ENCODE measurements at places on chromosomes 16 and 17. TPM values are rescaled to one million over a fixed set of nuclear protein-coding genes. Genes with fewer than 3 reads are reported as not detected.

DNA sequence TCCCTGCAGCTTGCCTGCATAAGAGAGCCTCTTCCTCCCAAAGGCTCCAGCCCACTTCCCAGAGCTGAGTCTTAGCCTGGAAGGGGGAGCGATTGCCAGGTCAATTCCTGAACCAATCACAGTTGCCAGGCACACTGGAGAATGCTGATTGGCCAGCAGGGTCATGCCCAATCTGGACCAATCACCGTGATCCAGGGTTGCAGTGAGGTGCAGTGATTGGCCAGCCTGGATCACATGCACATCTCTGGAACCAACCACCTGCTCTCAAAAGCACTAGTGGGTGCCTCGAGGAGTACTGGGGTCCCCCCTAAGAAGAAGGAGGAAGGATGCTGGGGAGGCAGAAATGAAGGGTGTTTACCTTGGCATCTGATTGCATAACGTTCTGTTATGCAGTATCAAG lies 18.4 kb downstream of the NAGPA start:
- DNase-seq = no peak

DNA sequence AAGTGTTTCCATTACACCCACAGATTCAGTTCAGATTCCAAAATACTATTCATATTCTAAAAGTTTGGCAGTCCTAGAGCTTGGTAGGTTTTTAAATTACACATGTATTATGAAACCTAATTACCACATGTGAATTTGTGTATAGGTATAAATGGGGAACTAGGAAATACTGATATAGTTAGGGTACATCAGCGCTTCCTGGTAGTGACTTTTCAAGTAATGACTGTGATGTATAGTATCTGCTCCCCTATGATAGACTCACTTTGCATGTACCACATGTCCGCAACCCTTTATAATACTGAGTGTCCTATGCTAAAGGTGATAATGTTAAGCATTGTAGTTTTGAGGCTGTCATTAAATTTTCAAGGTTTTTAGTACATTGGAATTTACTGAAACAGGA lies 22.9 kb downstream of the CDK12 start:
- DNase-seq = no peak

DNA sequence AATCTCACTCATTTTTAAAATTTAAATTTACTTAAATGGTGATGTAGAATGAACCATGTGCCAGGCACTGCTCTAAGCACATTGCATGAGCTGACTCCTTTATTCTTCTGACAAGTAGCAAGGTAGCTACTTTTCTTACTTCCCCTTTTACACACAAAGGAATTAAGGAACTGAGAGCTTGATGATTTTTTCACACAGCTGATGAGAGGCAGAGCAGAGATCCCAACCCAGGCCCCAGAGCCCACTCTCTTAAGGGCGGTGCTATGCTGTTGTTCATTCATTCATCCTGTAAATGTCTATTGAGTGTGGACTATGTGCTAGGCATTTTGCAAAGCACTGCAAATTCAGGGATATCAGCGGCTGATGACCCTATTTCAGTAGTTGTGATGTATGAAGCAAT lies 17.9 kb downstream of the SEC14L5 start:
- DNase-seq = peak; percentile 4

- DNase-seq = no peak
These were observed 23.2 kb upstream of the CACNG5 start for GRCh38 chr17:66811683-66812054.

DNA sequence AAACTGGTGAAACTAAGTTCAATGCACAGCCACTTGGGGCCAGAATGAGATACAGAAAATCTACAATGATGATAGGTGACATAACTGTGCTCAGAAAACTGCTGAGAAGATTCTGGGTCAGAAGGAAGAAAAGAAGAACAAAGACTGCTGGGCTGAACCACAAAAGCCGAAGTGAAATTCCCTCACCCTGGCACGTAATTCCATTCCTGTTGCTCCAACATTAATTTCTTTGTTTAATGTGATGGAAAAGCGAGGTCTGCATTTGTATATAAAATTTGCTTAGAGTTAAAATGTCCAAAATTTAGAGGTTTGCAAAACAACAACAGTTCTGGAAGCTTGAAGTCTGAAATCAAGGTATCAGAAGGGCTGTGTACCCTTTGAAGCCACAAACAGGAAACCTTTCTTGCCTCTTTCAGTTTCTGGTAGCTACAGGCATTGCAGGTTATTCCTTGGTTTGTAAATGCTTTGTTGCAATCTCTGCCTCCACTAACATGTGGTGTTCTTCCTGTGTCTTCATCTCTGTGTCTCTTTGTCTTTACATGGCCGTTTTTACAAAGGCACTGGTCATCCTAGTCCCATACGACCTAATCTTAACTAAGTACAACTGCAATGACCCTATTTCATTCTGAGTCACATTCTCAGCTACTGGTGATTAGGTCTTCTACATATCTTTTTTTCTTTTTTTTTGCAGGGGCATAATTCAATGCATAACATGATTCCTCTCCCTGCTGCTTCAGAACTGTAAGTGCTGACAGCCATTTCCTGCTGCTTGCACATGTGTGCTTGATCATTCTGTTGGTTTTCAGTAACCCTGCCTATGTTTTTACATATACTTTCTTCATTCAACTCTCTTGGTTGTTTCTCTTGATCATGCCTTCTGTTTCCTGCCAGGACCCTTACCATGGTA lies 603.0 kb upstream of the CDH8 start:
- no peak for DNase-seq

DNA sequence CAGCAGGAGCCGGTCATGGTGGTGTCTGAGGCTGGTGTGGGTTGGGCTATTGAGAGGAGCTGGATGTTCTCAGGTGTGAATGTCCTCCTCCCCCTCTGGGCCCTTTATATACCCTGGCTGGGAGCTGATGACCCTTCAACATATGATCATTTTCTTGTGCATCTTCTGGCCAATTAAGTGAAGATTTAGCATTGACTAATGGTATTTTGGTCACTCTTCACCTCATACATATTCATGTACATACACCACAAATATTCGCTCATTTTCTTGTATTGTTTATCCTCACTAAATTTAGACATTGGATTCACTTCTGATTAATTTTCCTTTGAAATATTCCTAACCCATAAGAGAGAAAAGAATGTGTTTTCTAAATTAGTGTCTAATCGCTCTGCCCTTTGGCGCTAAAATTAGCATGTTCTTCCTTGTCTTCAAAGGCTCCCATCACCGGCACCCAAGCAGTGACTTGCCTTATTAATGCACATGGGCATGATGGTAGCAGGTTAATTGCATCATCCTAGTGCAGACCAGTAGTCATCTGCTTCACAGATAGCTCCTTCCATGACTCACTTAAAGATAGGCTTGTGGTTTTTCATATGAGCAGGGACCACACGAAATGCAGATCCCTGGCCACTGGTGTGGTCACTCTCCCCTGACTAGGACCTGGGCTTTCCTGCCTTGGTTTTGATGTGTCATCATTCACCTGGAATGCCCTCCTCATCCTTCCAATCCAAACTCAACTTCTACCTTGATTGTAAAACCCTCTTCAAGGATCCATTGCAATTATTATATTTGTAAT lies at the start of gene KRTAP2-4:
Gene KRTAP2-4 (minus strand): TSS at position 51 of the 796 bp plus-strand sequence. CDS start 34 bp downstream, at position 17.
- DNase-seq = no peak

GRCh38 chr16:72908362-72909167 lies 139.4 kb downstream of the ZFHX3 start:
- no peak for DNase-seq

- no peak for DNase-seq
These were observed 7.2 kb downstream of the SPNS3 start for GRCh38 chr17:4440690-4441686.

GRCh38 chr17:34762078-34762477 lies 182.7 kb downstream of the TMEM132E start:
- no peak for DNase-seq

DNA sequence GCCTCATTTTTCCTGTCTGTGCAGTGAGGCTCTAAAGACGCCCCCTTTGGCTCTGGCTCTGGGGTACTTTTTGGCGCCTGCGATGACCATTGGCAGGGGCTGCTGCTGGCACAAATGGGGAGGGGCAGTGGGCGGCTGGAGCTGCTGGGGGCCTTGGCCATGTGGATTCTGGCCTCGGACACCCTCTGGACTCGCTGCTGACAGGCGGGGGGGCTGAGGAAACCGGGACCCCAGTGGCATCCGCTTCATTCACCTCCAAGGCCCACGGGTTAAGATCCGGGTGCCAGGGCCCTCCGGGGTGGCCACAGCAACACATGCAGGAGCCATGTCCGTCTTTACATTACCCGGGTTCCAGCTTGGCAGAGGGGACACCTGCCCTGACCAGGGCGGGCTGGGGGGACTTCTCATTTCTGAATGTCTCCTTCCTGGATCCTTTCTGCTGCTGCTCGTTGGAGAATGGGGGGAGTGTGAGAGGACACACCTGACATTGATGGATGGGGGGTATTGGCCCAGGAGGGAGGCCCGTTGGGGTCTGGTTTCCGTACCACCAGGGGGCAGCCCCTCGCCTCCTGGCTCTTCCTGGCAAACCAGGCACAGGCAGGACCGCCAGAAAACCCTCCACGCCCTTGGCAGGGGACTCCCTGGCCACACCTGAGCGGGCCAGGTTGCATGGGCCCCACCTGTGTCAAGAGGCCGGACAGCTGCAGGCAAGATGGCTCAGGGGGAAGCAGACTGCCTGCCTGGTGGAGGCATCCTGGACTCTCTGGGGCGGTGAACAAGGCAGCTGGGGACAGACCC lies 21.8 kb downstream of the GSE1 start:
- DNase-seq = peak; percentile 49

GRCh38 chr16:57303910-57304168 lies 19.4 kb upstream of the PLLP start:
- DNase-seq = no peak

- no peak for DNase-seq
These were observed 134.5 kb upstream of the FOXF1 start for GRCh38 chr16:86375851-86376250.

GRCh38 chr16:30535106-30535776 lies 583 bp upstream of the ZNF747 start:
- DNase-seq = no peak

- DNase-seq = no peak
These were observed 526 bp downstream of the MOSMO start for GRCh38 chr16:22008215-22009059.

DNA sequence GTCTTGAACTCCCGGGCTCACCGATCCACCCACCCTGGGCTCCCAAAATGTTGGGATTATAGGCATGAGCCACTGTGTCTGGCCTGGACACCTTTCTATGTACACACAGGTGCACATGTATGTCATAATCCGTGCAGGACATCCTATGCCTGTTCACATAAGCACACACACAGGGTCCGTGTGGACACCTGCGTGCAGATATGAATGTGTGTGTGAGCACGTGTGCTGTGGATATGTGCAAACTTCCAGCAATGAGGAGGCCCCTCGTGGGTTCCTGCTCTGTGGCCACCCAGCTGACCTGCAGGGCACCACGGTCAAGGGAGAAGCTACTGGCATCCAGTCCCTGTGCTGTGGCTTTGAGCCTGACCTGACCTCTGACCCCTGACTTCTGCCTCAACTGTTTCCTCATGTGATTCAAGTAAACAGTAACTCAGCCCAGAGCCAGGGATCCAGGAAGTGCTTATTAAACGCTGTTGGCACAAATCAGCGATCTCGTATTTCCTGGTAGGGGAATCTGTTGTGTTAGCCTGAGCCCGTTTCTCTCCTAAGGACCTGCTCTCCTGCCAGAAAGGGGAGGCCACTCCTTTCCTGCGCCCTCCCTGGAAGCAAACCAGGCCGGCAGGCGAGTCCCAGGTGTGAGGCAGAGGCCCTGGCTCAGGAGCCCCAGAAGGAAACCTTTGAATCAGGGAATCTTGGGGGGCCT lies 6.5 kb downstream of the CPNE7 start:
- peak; percentile 92 for DNase-seq

DNA sequence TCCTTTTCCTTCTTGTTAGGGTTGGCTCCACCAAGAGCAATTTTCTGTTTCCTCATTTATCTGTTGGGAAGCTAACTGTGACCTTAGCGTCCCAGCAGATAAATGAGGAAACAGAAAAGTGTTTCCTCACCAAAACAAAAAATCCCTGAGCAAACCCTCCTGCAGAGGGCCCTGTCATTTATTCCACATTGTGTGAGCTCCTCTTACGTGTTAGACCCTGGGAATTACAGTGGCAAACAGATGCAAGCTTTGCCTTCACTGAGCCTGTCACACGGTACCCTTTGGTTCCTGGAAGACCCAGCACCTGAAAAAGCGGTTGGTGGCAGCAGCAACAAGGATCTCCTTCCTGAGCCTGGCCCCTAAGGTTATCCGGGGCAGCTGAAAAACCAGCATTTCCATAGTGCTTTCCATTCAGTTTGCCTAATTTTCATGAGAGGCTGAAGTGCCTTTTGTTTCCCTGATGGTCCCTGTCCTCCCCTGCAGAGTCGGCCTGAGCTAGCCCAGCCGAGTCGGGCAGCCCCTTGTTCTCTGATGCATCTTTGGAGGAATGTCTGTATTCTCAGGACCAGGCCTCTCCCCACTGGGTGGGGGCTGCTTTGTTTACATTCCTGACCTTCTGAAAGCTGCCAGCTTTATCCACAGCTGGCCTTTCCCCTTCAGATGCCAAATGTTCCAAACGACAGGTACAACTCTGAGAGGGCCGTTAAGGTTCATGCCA lies 34.7 kb downstream of the YPEL2 start:
- DNase-seq = peak; percentile 63

- DNase-seq = peak; percentile 41
These were observed 51.8 kb downstream of the CA10 start for GRCh38 chr17:52106638-52107261.

DNA sequence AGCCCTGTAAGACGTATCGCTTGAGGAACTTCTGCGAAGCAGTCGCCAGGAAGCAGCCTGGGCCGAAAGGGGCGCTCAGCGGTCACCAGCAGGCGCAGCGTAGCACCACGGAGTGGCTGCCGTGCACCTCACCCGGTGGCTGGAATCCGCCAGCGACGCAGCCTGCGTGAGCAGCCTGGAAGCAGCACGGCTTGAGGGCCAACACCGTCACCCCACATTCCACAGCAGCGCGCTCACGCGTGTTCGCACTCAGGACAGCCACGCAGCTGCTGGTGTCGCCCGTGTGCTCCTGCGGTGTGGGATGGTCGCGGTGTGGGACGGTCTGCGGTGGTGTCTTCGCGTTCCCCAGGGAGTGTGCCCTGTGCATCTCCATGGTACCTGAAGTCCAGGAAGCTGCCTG lies 9.6 kb downstream of the UBE2I start:
- no peak for DNase-seq

GNG13 gene
- polyA plus RNA-seq = not detected

SCN4A gene
- 0.19 TPM for polyA plus RNA-seq

NAA38 gene
- polyA plus RNA-seq = 246 TPM

MPP2 gene
- polyA plus RNA-seq = 2.7 TPM

TMC8 gene
- 1.0 TPM for polyA plus RNA-seq

CCDC78 gene
- 1.3 TPM for polyA plus RNA-seq

IRX6 gene
- polyA plus RNA-seq = 0.62 TPM

KLHL10 gene
- not detected for polyA plus RNA-seq

ZNF624 gene
- polyA plus RNA-seq = 0.90 TPM
